T-helper 22 cell (primary cell): ENCODE measurements at places on chromosomes 5 and 9.

DNA sequence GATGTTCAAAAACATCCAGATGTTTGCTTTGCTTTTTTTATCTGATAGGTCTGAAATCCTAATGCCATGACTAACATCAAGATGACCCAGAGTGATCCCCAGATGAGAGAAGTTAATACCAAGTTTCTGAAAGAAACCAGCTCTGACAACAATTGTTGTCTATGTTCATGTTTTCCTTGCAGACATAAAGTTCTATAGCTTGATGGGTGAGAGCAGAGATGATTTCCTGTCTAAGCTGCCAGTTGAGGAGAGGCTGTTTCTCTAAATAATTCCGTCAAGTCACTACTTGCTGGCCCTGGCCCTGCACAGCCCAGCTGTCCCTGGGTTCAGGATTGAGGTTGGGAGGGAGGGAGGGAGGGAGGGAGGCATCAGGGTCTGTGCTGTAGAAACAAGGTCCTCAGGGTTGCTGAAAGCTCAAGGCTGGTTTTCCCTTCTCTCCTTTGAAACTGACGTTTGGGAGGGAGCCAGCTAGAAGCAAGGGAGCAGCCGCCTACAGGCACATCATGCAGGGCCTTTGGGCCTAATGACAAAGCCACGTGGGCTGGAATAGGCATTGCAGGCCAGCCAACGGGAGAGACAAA, 3.9 kb downstream of the SPARC start:
- DNase-seq = no peak

GRCh38 chr9:123400926-123401503, 45.0 kb downstream of the CRB2 start:
- DNase-seq = no peak

GRCh38 chr9:23088932-23089364, 642.3 kb downstream of the DMRTA1 start:
- DNase-seq = no peak

DNA sequence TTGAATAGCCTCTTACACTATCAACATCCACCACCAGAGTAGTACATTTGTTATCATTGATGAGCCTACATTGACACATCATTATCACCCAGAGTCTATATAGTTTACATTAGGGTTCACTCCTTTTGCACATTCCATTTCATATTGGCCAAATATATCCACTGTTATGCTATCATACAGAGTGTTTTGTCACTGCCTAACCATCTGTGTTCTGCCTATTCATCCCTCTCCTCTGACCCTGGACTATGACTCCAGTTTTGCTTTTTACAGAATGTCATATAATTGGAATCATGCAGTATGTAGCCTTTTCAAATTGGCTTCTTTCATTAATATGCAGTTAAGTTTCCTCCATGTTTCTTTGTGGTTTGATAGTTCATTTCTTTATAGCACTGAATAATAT, 904.7 kb downstream of the TLE1 start:
- no peak for DNase-seq

GRCh38 chr5:116572350-116573278, 2.0 kb downstream of the SEMA6A start:
- no peak for DNase-seq

GRCh38 chr5:151026679-151027078, 6.3 kb downstream of the GPX3 start:
- DNase-seq = no peak

DNA sequence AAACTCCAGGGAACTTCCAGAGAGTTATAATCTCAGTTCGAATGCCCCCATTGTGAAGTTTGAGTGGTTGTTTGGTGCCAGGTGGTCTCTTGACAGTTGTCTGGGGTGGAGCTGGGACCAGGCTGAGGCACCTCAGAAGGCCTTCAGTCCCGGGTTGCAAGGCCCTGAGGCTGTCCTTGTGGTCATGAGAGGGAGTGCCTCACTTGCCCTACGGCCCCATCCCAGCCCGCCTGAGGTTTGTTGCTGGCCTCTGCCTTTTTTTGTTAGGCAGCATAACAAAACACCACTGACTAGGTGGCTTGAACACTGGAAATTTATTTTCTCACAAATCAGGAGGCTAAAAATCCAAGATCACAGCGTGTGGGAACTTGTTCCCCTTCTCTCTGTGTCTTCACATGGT, 73.0 kb upstream of the PAPPA start:
- no peak for DNase-seq

- DNase-seq = no peak
Observed at GRCh38 chr5:159832073-159832472, 84.2 kb upstream of the ADRA1B start.

DNA sequence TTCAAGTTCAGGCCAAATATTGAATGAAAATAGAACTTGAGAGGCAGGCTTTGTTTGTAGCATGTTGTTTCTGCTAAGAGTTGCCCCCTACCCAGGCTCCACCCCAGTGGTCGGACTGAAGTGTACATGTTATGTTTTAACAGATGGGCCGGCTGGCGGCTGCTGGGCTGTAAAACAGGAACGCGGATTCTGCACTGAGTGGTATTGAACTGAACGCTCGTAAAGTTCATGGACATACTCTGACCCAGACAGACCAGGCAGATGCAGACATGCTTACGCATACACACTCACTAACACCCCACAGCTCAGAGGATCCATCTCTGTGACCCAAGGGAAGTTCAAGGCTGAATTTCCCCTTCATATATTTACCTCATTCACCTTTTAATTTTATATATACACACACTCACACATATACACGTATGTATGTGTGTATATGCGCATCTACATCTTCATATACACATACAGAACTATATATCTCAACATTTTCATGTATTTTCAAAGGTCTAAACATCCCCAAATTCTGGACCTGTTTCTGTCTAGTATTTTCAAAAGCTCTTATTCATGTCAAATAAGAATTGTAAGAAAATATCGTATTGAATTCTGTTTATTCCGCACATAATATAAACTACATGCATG, 1.4 kb downstream of the MARCHF3 start:
- no peak for DNase-seq

- no peak for DNase-seq
Observed at GRCh38 chr5:161261668-161262323, 284.7 kb downstream of the GABRB2 start.

DNA sequence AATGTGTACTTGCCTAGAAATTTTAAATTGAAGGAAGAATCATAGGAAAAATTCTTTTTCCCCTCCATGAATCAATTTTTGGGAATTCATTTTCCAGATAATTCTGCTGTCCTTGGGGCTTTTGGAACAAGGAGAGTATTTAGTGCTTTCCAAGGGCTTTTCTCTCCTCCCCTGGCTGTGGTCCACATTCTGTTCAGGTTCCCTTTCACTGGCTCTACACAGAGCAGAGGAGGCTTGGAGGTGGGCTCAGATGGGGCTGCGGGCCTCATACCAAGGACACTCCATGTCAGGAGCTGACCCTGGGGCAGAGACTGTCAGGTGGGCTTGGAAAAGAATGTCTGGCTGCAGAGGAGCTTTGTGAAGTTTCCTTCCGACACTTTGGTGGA, 128.1 kb downstream of the GADD45G start:
- DNase-seq = no peak

DNA sequence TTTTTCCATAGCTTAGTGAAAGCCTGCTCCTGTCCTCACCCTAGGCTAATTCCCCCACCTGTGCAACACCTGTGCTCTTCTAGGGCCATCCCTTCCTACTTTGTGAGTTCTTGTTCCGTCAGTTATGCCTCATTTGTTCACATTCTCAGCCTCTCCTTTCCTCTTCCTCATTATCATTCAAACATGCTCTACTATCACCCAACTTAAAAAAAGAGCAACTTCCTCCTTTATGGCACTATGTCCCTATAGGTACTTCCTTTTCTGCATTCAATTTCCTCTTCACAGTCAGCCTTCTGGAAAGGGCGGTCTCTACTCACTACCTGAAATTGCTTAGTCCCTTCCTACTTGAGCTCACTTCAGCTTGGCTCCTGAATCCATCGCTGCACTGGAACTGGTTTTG, 111.8 kb upstream of the LHFPL2 start:
- DNase-seq = no peak

DNA sequence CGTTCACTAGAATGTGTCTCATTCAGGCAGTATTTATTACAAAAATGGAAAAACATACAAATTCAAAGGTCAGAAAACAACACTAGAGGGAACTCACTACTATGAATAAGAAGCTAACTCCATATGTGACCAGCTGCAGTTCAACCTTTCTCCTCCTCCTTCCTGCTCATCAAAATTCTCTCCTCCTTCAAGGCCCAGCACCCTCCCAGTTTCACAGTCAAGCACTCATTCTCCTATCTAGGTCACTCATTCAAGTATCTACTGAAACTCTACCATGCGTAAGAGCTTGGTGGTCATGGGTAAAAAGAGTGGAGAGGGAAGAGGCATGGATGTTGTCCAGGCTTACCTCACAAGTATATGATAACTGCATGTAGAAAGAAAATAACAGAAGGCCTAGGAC, 27.7 kb downstream of the ECPAS start:
- DNase-seq = no peak

- no peak for DNase-seq
Observed at GRCh38 chr9:27362447-27363210, 65.7 kb upstream of the EQTN start.

DNA sequence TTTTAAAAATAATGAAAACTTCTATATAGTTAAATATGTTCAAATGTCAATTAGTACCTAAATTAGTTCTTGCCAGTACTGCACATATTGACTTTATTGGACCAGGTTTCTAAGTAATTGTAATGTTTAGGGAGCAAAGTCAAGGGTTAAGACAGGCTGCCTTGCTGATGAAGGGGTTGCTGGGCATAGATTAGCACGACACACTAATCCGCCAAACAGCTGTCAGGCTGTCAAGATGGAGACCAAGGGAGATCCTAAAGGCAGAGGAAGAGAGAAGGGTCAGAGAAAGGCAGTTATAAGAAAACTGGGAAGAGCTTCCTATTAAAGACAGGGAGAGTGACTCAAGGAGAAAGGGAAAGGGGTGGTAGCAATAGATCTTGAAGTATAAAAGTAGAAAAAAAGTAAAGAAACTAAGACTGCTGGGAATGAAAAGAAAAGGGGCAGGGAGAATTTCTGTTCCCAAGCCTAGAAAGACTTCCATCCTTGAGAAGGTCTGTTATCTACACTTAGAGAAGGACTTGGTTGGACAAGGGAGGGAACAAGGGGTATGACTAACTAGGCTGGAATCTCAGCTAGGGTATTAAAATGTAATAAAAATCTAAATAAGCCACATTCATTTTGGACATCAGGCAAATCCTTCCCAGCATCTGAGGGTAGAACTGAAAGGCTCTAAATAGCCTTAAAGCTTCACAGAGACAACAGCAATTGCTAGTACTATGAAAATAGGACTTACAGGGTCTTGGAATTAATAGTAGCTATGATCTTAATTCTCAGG, 188.7 kb downstream of the FBXL17 start:
- no peak for DNase-seq

- no peak for DNase-seq
Observed at GRCh38 chr5:90170261-90170660, 239.3 kb downstream of the CETN3 start.

- no peak for DNase-seq
Observed at GRCh38 chr9:120267929-120268328, 312.0 kb downstream of the CDK5RAP2 start.

DNA sequence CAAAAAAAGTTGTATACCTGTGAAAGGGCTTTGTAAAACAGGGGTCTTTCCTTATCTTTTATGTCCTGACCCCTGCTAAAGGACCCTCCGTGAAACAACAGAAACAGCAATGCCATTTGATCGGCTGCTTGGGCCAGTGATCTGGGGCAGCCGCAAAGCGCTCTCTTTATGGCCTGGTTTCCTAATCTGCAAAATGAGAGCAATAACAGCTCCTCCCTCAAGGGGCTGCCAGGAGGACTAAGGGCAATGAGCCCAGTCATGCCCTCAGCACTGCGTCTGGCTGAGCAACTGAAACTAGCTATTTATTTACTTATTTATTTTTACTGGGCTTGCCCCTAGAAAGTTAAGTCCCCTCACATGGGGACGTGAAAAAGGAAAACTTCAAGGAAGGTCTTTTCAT, 18.3 kb downstream of the CMBL start:
- no peak for DNase-seq

DNA sequence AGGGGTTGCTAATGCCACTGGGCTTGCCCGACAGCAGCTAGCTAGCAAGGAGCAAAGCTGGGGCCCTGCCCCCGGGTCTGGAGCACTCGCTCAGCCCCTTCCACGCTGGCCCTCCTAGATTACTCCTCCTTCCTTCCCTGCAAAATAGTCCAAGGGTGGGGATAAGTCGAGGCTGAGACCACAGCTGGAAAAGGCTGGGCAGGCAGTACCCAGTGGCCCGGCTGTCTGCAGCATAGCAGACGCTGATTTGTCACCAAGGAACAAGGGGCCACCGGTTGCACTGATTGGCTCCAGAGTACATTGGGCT, 73.9 kb downstream of the ADAMTS2 start:
- DNase-seq = no peak

- DNase-seq = no peak
Observed at GRCh38 chr9:135350003-135350315, 129.6 kb upstream of the PPP1R26 start.

- DNase-seq = no peak
Observed at GRCh38 chr5:77266291-77266690, 55.8 kb downstream of the PDE8B start.

- no peak for DNase-seq
Observed at GRCh38 chr5:2901511-2901910, 150.0 kb upstream of the IRX2 start.

- no peak for DNase-seq
Observed at GRCh38 chr9:72912476-72913381, 40.1 kb downstream of the ALDH1A1 start.

DNA sequence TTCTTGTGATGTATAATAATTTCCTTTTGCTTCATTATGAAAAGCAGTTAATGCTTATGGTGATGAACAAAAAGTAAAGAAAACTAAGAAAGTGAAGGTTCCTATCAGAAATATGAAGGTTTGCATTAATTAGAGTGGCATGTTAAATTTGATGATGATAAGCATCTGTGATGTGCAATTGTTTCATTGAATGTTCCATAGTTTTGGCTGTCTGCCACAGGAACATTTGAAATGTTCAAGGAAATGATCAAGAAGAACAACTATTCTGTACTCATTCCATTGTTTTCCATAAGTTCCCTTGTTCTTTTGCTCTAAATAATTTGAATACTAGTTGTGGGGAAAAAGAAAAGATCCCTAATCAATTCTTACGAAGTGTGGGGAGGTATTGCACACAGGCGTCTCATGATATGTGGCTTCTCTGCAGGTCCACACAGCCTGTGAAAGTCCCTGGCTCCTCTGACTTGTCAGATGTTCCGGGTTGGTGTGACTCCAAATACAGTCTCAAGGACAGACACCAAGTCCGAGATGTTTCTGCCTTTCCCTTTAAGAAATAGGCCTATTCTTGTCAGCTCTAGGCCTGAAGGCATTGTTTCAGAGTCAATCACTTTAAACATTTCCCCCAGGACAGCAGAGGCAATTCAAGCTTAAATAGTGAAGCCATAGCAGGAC, 152.6 kb upstream of the MAST4 start:
- DNase-seq = no peak

DNA sequence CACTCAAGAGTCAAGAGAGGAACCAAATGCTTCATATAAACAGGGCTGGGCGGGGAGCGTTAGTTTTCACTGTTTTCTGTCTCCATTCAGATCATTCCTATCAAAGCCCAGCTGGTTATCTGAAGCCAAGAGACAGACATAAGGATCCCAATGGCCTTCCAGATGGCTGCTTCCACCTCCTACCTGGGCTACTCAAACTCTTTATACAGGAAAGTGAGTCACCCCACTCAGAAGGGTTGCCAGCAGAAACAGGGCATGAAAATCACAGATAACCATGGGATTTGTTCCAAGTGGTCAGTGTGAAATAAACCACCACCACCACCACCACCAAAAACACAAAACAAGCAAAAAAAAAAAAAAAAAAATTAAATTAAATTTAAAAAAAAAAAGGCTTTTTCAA, 5.5 kb downstream of the PRSS3 start:
- DNase-seq = no peak

GRCh38 chr9:2023532-2023931, 8.4 kb downstream of the SMARCA2 start:
- DNase-seq = no peak

GRCh38 chr5:14241141-14241540, 98.0 kb downstream of the TRIO start:
- DNase-seq = no peak
